Kidney (tissue), 22 donors: ENCODE measurements at places on chromosomes 16 and 17.

DNA sequence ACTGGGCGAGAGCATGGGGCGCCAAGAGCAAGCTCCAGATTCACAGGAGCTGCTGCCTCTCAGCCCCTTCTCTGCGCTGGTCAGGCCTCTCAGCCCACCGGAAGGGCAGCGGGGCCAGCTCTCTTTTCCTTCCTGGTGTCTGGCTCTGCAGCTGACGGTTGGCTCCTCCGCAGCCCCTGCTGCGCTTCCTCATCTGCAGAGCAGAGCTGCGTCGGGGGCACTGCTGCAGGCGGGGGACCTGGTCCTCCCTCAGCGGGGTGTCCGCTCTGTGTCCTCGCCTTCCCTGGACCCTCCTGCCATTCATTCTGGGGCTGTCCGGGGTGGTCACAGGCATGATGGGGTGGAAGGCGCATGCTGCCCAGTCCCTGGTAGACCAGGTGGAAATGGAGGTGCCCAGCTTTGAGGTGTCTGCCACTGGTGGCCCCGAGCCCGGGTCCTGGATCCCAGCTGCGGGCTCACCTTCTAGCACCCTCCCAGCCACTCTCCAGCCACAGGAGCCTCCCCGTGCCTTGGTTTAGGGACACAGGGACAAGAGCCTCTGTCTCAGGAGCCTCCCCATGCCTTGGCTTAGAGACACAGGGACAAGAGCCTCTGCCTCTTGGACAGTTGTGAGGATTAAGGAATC, 84.8 kb downstream of the IRF8 start:
- DNase-seq = no peak

GRCh38 chr17:74987909-74988711, 678 bp downstream of the CDR2L start:
- DNase-seq = peak; percentile 91

GRCh38 chr17:77606865-77607210, 351.7 kb upstream of the TNRC6C start:
- DNase-seq = no peak

DNA sequence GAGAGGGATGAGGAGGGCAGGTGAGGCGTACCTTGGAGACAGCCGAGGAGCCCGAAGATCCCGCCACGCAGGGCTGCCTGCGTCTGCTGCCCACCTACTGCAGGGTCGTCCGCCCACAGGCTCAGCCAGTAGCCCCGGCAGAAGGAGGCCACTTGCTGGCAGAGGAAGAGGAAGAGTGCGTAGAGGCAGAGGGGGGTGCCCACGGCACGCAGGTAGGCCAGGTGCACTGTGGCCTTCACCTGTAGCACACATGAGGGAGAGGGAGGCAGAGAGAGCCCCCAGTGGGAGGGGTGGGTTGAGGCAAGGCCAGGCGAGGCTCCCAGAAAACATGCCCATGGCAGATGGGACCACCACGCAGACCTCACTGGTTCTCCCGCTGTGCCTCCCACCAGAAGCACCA, 53.7 kb downstream of the ABCC6 start:
- DNase-seq = no peak

DNA sequence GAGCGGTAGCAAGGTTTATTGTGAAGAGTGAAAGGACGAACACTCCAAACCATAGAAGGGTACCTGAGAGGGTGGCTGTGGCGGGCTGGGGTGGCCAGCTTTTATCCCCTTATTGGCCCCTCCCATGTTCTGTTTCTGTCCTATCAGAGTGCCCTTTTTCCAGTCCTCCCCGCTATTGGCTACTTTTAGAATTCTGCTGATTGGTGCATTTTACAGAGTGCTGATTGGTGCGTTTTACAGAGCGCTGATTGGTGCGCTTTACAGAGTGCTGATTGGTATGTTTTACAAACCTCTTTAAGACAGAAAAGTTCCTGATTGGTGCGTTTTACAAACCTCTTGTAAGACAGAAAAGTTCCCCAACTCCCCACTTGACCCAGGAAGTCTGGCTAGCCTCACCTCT, 12.5 kb downstream of the GSG1L2 start:
- DNase-seq = no peak

GRCh38 chr17:20123209-20123608, 114.0 kb downstream of the SPECC1 start:
- no peak for DNase-seq

DNA sequence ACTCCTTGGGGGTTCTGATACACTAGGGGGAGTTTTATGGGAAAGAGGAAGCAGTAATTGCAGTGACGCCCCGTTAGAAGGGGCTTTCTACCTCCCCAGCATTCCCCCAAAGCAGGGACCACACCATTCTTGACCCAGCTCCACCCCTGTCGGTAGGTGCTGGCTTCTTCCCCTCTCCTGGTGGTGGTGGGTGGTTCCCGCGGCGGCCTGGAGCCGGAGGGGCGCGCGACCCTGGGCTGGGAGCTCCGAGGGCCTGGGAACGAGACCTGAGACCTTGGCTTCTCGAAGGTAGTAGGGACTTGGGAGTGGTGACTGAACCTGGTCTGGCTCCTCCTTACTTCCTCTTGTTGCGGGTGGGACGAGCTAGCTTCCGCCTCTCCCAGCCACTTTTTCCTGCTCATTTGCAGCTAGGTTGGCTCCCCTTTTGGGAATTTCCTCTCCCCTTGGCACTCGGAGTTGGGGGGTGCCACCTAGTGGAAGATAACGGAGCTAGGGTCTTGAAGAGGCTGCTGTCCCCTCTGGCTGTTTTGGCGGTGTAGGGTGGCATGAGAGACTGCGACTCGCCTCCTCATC, 438 bp downstream of the GRN start:
- peak; percentile 77 for DNase-seq

DNA sequence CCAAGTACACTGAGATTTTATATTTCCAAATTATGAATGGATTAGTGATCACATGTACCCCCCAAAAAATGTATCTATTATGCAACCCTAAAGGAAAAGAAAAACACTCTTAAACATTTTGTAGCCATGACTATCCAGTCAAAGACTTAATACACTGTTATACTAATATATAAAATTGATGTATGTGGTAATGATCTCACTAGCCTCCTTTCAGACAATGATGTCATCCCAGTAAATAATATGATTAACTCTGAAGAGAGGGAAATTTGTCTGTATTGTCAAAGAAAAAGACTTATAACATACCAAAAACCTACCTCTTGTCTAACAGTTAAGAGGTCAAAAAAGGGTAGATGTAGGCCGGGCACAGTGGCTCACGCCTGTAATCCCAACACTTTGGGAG, 80.7 kb downstream of the USP32 start:
- no peak for DNase-seq

- peak; percentile 31 for DNase-seq
These were observed 37.1 kb downstream of the KNOP1 start for GRCh38 chr16:19680881-19681340.

DNA sequence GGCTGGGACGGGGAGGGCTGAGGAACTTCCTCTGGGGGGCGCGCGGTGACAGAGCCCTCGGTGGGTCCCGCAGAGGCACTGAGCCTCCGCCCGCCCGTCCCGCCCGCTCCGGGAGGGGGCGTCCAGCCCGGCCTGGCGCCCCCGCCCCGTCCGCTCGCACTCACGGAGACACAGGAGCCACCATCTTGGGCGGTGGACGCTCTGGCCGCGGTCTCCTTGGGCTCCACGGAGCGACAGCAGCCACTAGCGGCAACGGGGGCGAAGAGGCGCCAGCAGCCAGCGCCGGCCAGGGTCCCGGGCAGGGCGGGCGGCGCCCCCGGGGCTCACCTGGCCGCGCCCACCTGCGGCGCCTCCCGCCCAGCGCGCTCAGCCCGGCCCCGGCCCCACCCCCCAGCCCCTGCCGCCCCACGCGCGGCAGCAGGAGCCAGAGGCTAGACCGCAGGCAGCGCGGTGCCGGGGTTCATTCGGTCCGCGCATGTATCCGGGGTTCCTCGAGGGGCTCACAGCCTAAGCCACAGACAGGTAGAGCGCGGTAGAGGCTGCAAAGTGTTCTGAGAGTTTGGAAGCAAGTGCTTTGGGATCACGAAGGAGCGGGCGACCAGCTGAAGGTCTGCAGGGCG, at the start of gene C17orf113:
Gene C17orf113 (minus strand): TSS at position 209 of the 620 bp plus-strand sequence. CDS start 7,225 bp downstream, outside the sequence.
- peak; percentile 89 for DNase-seq

GRCh38 chr17:66522591-66523272, 220.3 kb downstream of the PRKCA start:
- DNase-seq = no peak

GRCh38 chr17:61303817-61304096, 95.9 kb upstream of the TBX2 start:
- DNase-seq = no peak

- DNase-seq = no peak
These were observed 20.0 kb downstream of the ADAMTS18 start for GRCh38 chr16:77414752-77415231.
